ENCODE measurements at places on chromosomes 13 and 19. TPM values are rescaled to one million over a fixed set of nuclear protein-coding genes. Genes with fewer than 3 reads are reported as not detected.

DNA sequence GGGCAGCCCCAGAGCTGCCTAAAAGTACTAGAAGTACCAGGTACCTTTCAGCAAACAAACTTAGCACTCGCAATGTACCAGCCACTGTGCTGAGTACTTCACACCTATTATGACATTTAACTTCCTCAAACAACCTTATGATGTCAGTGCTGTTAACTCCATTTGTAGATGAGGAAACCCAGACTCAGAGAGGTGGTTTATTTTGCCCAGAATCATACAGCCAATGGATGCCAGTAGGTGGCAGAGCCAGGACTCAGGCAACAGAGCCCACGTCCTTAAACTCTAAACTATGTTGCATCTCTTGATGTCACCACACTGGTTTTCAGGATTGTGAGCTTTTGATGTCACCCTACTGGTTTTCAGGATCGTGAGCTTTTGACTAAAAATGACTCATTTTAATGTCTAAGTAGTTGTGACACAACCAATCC is 78.9 kb downstream of the FLT1 start:
- no peak for DNase-seq

DNA sequence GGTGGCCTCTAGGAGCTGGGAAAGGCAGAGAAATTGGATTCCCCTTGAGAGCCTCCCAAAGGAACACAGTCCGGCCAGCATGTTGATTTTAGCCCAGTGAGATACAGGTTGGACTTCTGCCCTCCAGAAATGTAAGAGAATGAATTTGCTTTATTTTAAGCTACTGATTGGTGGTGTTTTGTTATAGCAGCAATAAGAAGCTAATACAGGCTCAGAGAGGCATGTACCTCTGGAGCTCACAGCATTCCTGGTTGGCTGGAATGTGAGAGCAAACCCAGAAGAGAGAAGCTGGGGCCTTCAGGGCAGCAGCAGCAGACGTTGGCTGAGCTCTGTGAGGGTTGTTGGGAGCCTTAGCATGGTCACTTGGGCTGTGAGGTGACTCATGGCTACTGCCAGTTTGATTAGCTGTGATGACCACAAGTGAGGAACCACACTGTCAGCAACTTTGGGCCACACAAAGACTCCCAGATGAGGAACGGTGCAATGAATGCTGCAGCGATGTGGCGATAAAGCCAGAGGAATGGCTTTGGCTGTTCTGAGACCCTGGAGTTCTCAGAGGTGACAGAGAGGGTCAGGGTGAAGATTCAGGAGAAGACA is 80.1 kb downstream of the CYSLTR2 start:
- DNase-seq = no peak

GRCh38 chr19:17685451-17686022 is 2.6 kb downstream of the UNC13A start:
- DNase-seq = peak; percentile 16

The PGLYRP1 gene
- not detected for polyA plus RNA-seq

- peak; percentile 0 for DNase-seq
Observed at GRCh38 chr13:63636316-63636993, 2220.8 kb upstream of the PCDH20 start.
